ENCODE measurements at places on chromosomes 4 and X.
A peak's percentile ranks its signal among the peaks of the same experiment; 100 is the strongest.

- DNase-seq, result no peak
Observed at GRCh38 chrX:123990169-123990568, 28.7 kb downstream of the STAG2 start.

DNA sequence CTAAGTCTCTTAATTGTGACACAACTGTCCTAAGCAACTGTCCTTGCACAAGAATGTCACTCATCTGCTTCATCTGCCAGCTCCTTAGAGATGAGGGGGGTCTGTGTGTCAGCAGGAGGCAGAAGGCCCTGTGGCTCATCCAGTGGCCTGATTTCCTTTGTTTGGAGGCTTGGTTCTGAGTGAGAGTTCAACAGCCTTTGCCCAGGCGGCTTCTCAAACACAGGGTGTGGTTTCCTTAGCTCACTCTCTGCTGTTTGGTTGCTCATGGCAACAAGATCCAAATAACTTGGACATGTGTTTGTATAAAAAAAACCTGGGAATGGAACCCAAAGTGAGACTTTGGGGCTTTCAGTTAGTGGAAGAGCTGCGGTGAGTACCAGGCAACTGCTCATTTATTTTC is 46.6 kb downstream of the MAP7D3 start:
- peak; percentile 15 for DNase-seq

GRCh38 chr4:48909697-48910096 is 3.1 kb upstream of the OCIAD2 start:
- no peak for DNase-seq

DNA sequence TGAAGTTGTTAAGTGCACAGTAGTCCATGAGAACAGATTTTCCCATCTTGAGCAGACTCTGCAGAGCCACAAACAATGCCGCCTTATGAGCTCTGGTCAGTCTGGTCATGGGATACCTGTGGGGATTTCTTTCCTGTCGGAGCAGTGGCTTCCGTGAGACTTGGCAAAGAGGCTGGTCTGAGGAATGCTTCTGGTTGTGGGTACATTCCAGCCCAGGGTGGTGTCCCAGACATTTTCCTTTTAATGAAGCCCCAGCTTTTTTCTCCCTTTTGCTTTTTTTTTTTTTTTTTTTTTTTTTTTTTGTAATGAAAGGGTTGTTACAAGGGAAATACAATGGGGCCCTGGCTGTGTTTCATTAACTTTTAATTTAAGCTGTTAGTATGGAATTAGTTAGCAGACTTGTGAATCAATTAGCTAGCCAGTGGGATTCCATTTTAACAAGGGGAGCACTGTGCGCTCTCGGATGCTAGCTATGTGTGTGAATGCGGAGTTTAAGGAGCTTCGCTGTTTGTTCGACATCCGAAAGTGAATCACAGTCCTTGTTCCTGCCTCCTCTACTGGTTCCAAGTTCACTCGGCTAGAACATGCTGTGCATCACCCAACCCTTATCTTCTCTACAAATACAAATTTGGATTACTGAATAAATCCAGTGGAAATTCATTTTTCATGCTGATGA is 225.1 kb downstream of the CBR4 start:
- no peak for DNase-seq

DNA sequence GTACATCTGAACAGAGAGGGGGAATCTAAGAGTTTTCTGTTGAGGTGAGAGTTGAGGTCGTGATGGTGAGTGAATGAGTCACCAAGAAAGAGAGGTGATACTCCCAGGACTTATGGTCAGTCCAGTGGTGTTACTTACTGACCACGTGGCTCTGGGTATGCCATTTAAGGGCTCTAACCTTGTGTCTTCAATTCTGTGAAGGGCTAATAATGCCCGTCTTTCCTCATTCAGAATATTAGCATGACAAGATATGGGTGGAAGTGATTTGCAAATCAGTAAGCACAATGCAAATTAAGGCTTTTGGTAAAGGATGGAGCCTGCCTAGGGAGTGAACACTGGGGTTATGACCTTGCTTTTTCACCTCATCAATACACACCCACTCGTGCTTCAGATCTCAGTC is 75.2 kb downstream of the COQ2 start:
- DNase-seq, result no peak

GRCh38 chr4:117137145-117137544 is 51.8 kb upstream of the TRAM1L1 start:
- peak; percentile 54 for DNase-seq

- DNase-seq, result no peak
Observed at GRCh38 chr4:8516061-8516573, 64.1 kb upstream of the GPR78 start.

DNA sequence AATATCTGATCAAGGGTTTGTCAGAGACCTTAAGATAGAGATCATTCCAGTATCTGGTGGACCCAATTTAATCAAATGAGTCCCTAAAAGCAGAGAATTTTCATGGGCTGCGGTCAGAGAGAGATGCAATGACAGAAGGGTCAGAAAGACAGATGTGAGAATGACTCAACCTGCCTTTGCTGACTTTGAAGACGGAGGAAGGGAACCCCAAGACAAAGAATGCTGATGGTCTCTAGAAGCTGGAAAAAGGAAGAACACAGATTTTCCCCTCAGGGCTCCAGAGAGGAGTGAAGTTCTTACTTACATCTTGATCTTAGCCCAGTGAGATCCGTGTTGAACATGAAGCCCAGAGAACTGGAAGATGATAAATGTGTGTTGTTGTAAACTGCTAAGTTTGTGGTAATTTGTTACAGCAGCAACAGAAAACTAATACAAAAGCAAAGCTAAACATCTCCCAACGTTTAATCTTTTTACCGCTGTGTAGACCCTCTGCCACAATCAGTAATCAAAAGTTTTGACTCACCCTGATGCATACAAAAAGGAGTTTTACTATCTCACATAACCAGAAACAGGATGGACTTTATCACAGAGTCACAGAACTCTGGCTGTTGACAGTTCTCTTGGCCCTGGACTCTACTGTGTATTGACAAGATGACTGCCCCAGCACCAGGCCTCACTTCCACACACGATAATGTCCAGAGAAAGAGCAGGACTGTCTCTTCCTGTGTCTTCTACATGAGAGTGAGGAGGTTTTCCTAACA is 70.2 kb upstream of the MAGEB2 start:
- no peak for DNase-seq

DNA sequence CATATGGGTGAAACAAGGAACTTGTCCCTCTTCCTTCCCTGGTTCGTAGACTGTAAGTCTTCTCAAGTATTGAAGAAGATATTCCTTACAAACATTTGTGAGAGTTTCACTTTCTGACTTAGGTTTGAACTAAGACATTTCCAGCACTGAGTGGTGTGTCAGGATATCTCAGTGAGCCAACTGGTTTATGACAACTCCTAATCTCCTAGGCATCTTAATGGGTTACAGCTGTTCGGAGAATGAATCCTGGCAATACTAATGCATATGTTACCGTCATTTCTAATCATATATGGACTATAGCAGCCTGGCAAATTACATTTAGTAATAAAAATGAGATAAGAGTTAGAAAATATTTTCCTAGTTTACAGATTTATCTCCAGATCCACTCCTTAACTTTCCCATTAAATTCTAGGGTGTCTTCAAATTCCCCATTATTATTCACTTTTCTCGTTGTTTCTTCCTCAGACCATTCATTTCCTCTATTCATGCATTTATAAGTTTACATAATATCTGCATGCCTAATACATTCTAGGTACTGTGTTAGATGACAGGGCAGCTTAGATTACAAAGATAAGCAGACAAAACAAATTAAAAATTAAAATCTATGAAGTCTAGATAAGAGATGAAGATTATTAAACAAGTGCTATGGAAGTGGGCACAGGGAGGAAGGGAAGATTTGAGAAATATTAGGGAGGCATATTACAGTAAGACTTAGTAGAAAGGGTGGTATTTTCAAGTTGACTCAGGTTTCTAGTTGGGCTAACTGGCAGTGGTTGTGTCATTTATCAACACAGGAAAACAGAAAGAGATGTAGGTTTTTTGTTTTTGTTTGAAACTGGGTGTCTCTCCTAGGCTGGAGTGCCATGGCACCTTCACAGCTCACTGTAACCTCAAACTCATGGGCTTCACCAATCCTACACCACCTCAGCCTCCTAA is 173.9 kb downstream of the WDFY3 start:
- DNase-seq, result no peak

DNA sequence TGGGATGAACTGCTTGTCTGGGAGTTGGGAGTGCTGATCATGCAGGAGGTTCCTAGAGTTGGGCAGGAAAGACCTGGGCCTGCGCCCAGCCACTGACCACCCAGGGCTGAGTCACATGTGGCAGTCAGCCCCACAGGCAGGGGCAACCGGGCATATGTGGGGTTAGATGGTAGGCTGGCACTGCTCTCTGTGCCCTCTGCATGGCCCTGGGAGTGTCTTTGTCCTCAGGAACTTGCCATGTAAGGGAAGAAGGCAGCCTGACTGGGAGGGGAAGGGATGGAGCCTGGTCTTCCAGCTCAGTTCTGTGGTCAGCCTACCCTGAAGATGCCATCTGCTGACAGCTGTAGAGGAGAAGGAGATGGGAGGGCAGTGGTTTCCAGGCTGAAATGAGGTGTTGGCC is 70.2 kb upstream of the EFNB1 start:
- no peak for DNase-seq

DNA sequence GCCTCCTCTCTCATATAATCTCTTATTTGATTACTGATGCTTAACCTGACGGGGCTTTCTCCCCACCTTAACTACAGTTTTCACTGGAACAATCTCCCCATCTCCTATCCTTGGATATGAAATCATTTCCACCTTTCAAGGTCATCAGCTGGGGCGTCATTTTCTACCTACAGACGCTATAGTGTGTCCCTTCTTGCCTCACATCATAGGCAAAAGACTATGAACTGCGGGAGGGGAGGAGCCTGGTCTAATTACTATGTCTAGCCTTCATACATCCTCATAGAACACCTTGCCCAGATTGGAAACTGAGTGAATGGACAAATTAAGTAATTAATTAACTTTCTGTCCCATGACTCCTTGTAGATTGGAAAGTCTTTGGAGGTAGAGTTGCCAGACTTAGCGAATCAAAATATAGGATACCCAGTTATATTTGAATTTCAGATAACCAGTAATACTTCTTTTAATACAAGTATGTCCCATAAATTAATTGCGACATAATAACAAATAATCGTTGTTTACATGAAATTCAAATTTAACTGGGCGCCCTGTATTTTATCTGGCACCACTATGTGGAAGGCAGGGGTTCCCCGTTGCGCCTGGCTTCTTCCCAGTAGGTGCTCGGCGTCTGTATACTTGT is 752 bp upstream of the ATP6AP2 start:
- no peak for DNase-seq

DNA sequence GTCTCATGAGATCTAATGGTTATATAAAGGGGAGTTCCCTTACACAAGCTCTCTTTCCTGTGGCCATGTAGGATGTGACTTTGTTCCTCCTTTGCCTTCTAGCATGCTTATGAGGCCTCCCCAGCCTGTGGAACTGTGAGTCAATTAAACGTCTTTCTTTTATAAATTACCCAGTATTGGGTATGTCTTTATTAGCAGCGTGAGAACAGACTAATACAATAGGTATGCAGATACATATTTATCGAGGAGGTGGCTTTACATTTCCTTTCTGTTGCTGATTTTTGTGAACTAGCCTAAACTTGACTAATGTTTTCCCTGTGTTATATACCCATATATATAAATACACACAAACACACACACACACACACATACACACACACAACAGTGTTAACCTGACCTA is 80.2 kb downstream of the VCX2 start:
- DNase-seq, result no peak

DNA sequence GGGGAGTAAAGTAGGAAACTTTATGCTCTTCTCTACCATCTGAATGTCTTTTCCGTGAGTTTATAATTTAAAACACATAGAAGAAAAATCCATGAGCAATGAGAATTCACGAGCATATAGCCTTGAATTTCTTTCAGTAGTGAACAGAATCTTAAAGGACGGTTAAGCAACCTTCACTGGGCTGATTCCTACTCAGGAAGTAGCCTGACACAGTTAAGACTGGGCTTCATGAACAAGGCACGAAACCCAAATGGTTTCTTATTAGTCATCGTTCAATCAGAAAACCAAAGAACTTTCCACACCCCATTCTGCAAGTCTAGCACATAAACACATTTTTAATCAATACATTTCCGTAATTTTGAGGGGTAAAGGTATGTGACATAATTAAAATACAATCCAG is 95.8 kb downstream of the SH3KBP1 start:
- peak; percentile 26 for DNase-seq

GRCh38 chrX:70013466-70014381 is 36.0 kb downstream of the AWAT2 start:
- no peak for DNase-seq
